ENCODE measurements at places on chromosomes 12 and 14.

GRCh38 chr12:6178981-6179761 lies 21.0 kb upstream of the CD9 start:
- DNase-seq: no peak

DNA sequence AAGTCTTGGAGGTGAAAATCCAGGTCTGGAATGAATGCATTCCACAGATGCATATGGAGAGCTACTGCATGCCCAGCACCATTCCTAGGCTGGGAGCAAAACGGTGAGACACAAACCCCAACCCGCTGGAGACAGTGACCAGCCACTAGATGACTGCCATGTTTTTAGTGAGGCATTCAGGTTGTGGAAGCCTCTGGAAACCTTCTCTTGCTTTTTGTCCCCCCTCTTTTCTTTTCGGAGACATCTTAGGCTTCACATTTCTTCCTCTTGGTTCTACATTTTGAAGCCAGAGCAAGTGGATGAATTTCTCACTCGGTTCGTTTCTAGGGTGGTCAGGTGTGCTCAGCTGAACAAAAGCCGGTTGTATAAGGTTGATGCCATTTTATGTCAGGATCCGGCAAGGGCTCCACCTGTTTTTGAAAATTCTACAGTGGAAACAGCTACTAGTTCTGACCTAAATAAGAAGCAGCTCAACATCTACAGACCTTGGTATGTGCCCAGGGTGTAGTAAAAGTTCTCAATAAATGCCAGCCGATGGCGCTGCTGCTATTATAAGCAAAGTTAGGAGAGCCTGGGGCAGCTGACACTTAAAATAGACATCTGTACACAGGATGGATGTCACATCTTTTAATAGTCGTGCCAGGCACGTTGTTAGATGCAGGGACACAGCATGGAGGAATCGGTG lies 1.8 kb upstream of the ZNF839 start:
- DNase-seq: no peak

GRCh38 chr12:44640427-44641190 lies 235.5 kb downstream of the NELL2 start:
- no peak for DNase-seq

GRCh38 chr12:16384732-16385131 lies 37.3 kb downstream of the MGST1 start:
- no peak for DNase-seq

DNA sequence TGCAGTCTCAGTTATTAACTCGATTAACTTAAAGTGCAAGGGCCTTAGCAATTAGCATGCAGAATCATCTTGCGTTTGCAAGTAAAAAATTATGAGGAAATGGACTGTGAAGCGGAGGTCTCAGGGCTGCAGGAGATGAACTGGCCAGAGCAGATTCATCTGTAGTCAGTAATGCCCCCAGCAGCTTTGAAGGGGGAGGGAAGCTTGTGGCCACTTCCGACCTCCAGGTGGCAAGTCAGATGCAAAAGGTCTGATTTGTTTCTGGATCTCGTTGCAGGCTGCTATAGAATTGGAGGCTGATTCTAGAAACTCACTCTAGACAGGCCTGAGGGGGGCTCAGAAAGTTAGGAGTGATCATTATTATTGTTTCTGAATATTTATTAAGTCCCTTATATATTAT lies 107.4 kb upstream of the RGS6 start:
- no peak for DNase-seq

DNA sequence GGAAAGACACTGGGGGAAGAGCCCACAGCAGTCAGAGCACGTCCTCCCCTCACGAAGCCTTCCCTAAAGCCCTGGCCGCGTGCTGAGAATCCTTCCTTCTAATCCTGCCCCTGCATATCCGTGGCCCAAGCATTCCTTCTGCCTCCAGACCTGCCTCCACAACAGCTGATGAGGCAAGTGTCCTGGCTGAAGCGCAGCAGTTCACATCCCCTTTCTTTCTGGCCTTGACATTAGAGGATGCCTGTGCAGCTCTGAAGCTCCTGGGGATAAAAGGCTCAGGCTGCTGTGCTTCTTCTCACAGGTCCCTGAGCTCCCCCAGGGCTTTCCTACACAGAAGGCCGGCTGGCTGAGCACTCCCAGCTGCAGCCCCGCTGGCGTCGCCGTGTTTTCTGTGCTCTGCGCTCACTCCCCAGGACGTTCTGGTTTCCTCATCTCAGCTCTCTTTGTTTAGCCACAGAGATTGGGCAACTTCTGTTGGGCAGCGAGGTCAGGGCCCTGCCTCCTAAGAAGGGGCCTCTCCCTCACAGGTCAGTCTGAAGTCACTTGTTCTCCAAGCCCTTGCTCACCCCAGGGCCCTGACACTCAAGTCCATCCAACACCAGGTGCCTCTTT lies 45.8 kb downstream of the NINJ2 start:
- no peak for DNase-seq

DNA sequence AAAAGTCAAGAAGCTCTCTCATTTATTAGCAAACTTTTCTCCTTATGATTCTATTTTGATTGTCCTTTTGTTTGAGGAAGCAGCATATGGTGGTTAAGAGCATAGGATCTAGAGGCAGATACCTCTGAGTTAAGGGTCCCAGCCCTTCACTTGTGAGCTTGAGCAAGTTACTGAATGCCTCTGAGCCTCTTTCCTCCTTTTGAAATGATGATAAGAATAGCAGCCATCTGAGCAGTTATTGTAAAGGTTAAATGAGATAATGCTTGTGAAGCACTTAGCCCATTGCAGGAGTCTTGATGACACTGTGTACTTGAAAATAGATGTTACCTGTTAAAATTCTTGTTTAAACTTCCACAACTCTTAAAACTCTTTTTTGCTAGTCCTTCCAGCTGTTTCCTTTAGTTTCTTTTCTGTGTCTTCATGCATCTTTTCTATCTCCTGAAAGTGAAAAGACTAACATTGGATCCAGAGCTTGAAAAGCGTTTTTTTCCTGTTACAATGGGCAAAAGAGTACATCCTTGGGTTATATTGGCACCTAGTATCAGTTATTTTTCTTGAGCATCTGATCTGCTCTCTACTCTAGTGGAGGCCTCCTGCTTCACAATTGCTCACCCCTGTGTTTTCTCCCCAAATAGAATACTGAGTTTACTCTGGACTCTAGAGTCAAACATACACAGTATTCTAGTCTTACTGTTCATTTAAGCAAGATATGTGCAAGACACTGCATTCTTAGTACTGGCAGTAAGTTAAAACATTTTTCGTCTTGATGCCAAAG lies 3.1 kb downstream of the HIF1A start:
- DNase-seq: no peak

DNA sequence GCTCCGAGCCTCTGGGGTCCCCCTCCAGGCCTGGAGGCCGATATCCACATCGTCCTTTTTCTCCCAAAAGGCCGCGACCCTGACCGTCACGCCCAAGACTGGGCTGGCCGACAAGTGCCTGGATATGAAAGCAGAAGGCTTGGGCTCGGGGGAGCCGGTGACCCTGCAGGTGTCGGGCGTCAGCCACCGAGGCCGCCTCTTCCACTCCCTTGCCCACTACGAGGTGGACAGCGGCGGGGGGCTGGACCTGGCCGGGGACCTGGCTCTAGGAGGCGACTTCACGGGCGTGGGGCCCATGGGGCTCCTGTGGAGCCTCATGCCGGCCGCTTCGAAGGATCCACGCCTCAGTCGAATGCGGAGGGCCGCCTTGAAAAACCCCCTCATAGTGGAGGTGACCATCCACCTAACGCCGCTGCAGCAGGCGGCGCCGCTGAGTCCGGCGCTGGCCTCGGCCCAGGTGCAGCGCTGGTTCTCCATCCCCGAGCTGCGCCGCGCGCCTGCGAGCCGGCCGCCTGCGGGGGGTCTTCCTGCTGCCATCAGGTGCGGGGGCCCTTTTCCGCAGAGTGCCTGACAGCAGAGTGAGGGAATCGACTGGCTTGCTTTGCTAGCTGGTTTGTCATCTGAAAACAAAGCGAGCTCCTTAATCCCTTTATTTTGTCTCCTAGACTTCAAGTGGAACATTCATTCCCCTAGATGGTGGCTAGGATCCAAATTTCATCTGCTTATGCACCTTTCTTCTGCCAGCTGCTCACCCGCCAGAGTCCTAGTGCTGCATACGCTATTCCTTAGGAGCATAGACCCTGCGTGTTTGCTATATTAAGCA lies 10.6 kb upstream of the DNAL1 start:
- DNase-seq: no peak

GRCh38 chr14:56422221-56422620 lies 157.4 kb upstream of the TMEM260 start:
- DNase-seq: no peak

DNA sequence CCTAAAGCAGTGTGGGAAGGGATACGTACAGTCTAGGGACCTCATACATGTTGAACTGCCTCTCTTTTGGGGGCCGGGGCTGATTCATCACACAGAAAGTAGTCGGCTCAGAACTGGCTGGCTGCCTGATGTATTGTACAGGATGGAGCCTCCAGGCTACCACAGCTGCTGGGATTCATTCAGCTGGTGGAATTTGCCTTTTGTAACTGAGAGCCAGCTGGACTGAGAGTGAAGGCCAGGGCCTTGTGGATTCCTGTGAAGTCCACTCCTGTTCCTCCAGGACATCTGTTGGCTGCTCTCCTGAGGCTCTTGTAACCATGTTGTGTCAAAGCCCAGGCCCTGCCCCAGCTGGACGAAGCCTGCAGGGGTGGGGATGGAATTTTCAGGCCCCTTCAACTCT lies 116.3 kb upstream of the PRICKLE1 start:
- DNase-seq: no peak

GRCh38 chr12:22283006-22283506 lies 51.5 kb downstream of the ST8SIA1 start:
- no peak for DNase-seq

All from esophagus squamous epithelium (tissue), 5 donors.